ENCODE measurements at places on chromosomes 6 and 20. TPM values are rescaled to one million over a fixed set of nuclear protein-coding genes. Genes with fewer than 3 reads are reported as not detected.

DNA sequence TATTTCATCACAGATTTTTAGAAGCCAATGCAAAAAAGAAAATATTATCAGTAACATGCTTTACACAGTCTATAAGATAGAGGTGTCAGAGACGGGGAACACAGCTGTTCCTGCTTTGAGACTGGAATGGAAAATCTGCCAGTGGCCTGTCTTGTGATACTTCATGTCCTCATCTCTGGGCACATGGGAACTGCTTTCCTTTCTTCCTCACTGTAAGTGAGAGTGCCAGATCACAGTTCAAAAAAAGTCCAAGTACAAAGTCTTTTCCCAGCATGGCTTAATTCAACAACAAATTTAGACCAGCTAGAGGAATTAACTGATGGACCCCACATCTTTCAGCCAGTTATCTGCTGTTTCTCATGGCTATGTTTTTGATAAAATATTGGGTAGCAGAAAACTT lies 490.4 kb downstream of the CDKAL1 start:
- no peaks in the 10 kb centered on the region for H3K27me3 ChIP-seq
- no peaks in the 10 kb centered on the region for H3K4me1 ChIP-seq
- H3K27ac ChIP-seq, result no peak overlapping the region
- no peaks in the 10 kb centered on the region for H3K36me3 ChIP-seq
- H3K4me3 ChIP-seq, result no peak overlapping the region

DNA sequence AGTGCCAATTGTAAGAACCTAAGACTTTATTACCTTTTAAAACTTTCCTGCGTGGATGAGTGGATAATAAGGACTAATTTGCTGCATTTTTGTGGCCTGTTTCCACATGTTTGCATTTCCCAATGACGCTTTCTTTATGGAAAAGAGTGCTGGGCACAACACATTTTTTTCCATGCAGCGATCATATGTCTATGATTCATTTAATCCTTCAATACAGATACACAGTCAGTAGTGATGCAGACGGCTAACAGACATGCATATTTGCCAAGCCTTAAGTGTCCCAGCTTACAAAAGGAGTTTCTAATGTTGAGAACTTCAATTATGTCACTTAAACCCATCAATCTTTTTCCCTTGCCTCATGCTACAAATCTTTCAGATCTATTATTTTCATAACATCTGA lies 239.8 kb upstream of the PREP start:
- no peaks in the 10 kb centered on the region for H3K4me1 ChIP-seq
- H3K4me3 ChIP-seq, result no peak overlapping the region
- no peaks in the 10 kb centered on the region for H3K27me3 ChIP-seq
- H3K27ac ChIP-seq, result no peak overlapping the region

- DNase-seq, result no peak
- H3K27ac ChIP-seq, result no peak overlapping the region
- H3K4me3 ChIP-seq, result no peak overlapping the region
- no peaks in the 10 kb centered on the region for H3K27me3 ChIP-seq
- H3K4me1 ChIP-seq, result no peaks in the 10 kb centered on the region
- H3K36me3 ChIP-seq, result no peaks in the 10 kb centered on the region
These were observed 493.9 kb upstream of the SOX4 start for GRCh38 chr6:21099338-21100314.

DNA sequence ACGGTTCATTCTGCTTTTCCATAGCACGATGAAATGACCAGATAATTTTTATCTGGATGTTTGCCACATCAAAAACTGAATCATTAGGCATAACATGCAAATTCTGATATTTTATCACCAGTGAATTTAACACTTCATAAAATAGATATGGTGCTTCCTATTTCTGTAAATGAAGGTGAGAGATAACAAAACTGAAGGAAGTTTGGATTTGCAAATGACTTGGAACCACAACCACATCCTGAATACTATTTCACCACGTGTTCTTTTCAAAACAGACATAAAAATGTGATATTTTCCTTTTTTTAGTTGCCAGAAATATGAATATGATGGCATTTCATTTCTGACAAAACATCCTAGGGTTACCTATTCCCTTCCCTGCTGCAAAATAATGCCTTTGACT lies 146.1 kb downstream of the EDN1 start:
- no peaks in the 10 kb centered on the region for H3K36me3 ChIP-seq
- DNase-seq, result no peak
- no peak overlapping the region for H3K4me3 ChIP-seq
- H3K27ac ChIP-seq, result no peak overlapping the region
- no peaks in the 10 kb centered on the region for H3K27me3 ChIP-seq
- no peaks in the 10 kb centered on the region for H3K4me1 ChIP-seq

- no peak overlapping the region for H3K27ac ChIP-seq
- H3K36me3 ChIP-seq, result no peaks in the 10 kb centered on the region
- H3K4me1 ChIP-seq, result peaks cover 14% of the 10 kb centered on the region
- H3K27me3 ChIP-seq, result no peaks in the 10 kb centered on the region
- DNase-seq, result no peak
These were observed 224.2 kb downstream of the SYNDIG1 start for GRCh38 chr20:24693466-24694156.

GRCh38 chr6:94902974-94903628 lies 674.2 kb upstream of the MANEA start:
- H3K36me3 ChIP-seq, result no peaks in the 10 kb centered on the region
- H3K27me3 ChIP-seq, result no peaks in the 10 kb centered on the region
- H3K27ac ChIP-seq, result no peak overlapping the region
- no peaks in the 10 kb centered on the region for H3K4me1 ChIP-seq
- no peak overlapping the region for H3K4me3 ChIP-seq

DNA sequence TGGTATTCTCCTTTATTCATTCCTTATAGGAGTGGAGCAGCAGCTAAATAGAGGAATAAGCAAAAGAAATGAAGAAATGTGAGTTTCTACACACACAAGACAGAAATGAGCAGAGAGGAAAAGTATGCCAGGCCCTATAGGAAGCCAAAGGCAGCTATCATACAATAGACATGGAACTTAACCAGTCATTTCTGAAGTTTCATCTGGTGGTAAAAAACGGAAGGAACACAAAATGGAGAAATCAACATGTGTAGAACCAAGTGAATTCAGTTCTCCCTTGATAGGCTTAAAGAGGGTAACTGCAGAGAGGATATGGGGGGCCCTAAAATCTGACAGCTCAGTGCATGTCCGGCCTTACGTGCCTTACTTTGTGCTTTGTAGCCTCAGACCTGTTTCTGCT lies 44.6 kb downstream of the TSBP1 start:
- H3K27ac ChIP-seq, result no peak overlapping the region
- no peaks in the 10 kb centered on the region for H3K27me3 ChIP-seq
- no peaks in the 10 kb centered on the region for H3K36me3 ChIP-seq

GRCh38 chr6:15616261-15616660 lies 46.6 kb downstream of the DTNBP1 start:
- H3K27ac ChIP-seq, result no peak overlapping the region
- H3K4me1 ChIP-seq, result no peaks in the 10 kb centered on the region
- H3K27me3 ChIP-seq, result no peaks in the 10 kb centered on the region
- H3K4me3 ChIP-seq, result no peak overlapping the region
- no peak for DNase-seq
- H3K36me3 ChIP-seq, result no peaks in the 10 kb centered on the region

- H3K4me3 ChIP-seq, result no peak overlapping the region
- no peak for DNase-seq
- H3K27ac ChIP-seq, result no peak overlapping the region
- no peaks in the 10 kb centered on the region for H3K36me3 ChIP-seq
- no peaks in the 10 kb centered on the region for H3K27me3 ChIP-seq
- no peaks in the 10 kb centered on the region for H3K4me1 ChIP-seq
These were observed 109.0 kb downstream of the HMGCLL1 start for GRCh38 chr6:55469951-55470366.

GRCh38 chr6:9086331-9086730 lies 651.0 kb upstream of the SLC35B3 start:
- no peak for DNase-seq
- no peaks in the 10 kb centered on the region for H3K27me3 ChIP-seq
- no peak overlapping the region for H3K27ac ChIP-seq
- no peak overlapping the region for H3K4me3 ChIP-seq
- no peaks in the 10 kb centered on the region for H3K36me3 ChIP-seq
- no peaks in the 10 kb centered on the region for H3K4me1 ChIP-seq

DNA sequence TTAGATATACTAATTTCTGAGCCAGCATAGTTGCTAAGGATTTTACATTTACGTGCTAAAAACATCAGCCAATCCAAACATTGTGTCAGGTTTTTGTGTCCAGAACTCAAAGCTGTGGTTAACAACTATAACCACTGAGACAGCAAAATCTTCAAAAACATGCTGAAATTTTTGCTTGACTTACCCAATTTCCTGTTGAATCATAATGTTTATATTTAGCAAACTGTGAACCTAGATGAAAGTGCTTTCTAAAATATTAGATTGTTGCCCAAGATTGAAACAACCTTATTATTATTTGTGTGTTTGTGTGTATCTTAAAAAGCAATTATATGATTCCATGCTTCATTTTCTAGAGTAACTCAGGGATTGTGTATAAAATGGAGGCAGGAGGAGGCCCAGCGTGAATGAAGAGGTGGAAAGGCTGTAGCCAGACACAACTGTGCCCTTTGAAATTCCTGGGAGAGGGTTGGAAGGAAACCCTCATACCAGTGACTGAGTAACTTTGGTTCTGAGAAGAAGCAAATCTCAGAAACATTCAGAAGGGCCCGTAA lies 48.0 kb downstream of the ARMC2 start:
- H3K27ac ChIP-seq, result peak overlapping the region; percentile 42
- no peaks in the 10 kb centered on the region for H3K27me3 ChIP-seq
- H3K4me3 ChIP-seq, result no peak overlapping the region
- no peaks in the 10 kb centered on the region for H3K4me1 ChIP-seq
- no peak for DNase-seq

Gene SALL4
- total RNA-seq, result 0.55 TPM

Gene SLA2
- total RNA-seq, result 0.14 TPM

Gene ADGRF4
- total RNA-seq, result 0.24 TPM

Gene KATNA1
- 15.6 TPM for total RNA-seq

Measured in uterus (tissue), 4 donors.